Smooth muscle cell of the brain vasculature (primary cell): ENCODE measurements at places on chromosomes 1 and 21.

GRCh38 chr1:184296466-184297243 lies 90.2 kb upstream of the C1orf21 start:
- peak; percentile 74 for DNase-seq

DNA sequence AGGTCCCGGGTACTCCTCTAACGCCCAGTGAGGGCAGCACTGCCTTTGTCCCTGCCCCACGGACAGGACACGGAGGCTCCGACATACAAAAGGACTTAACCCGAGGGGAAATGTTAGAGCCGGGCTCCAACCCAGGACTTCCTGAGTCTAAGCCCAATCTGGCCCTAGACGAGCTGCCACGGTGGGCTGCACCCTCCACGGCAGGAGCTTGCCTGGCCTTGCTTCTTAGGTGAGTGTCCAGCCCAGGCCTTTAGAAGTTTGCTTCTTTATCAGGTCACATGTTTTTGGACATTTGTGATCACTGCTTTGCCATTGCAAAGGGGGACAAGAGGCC lies 11.0 kb upstream of the TMEM200B start:
- DNase-seq, result no peak

- no peak for DNase-seq
Measured at GRCh38 chr1:233372218-233373120, 44.9 kb downstream of the MAP3K21 start.

DNA sequence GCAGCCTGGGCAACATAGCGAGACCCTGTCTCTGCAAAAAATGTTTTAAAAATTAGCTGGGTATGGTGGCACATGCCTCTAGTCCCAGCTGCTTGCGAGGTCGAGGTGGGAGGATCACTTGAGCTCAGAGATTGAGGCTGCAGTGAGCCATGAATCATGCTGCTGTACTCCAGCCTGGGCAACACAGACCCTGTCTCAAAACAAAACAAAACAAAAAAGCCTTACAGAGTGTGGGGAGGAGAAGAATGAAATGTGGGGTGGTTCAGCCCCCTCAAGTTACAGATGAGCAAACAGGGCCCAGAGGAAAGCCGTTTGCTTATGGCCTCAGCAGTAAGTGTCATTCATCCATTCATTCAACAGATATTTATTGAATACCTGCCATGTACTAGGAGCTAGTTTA lies 40.7 kb downstream of the RPS6KA1 start:
- DNase-seq, result no peak

DNA sequence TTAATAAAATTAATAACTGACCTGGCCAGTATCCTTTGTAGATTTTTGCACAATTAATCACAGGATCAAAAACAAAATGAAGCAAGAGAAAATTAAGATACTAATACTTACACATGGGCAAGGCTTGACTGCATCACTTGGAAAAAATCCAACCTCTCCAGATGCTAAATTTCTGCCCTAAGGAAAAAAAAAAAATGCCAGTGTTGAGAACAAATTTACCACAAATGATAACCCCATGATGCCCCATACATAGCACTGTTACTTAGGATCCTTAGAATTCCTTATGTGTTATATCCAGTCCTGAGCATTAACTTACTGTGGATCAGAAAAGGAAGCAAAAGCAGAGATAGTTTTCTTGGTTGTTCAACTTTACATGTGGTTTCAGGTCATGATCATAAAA lies 347.5 kb downstream of the VAV3 start:
- DNase-seq, result no peak

GRCh38 chr1:200029035-200029821 lies 1.7 kb downstream of the NR5A2 start:
- DNase-seq, result no peak

GRCh38 chr1:227654431-227654830 lies 80.7 kb downstream of the JMJD4 start:
- DNase-seq, result no peak

GRCh38 chr1:167791281-167792187 lies 69.8 kb downstream of the MPZL1 start:
- no peak for DNase-seq
